ENCODE measurements at places on chromosomes 2 and 18.
A peak's percentile ranks its signal among the peaks of the same experiment; 100 is the strongest.

DNA sequence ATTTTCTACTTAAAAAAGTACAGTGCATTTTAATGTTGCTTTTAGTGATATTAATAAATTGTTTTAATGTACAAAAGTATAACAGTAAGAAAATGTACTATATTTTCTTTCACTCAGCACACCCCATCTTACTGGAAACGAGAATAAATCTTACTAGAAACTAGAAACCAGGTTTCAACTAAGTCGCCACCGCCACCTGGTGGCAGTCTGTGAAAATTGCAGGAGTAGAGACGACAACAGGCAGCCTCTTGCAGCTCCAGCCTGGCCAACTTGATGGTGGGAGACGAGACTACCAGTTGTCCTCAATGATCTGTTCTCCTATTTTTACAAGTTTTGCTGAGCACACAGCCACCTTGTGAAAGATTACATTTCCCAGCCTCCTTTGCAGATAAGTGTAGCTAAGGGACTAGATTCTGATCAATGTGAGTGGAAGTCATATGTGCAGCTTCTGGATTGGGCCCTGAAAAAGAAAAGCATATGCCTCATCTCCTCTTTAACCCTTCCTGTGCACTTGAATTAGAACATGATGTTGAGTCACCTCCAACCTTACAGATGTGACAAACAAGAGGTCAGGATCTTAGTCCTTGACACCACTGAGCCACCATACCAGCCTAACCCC lies 8.7 kb downstream of the OTOF start:
- DNase-seq = peak; percentile 9

DNA sequence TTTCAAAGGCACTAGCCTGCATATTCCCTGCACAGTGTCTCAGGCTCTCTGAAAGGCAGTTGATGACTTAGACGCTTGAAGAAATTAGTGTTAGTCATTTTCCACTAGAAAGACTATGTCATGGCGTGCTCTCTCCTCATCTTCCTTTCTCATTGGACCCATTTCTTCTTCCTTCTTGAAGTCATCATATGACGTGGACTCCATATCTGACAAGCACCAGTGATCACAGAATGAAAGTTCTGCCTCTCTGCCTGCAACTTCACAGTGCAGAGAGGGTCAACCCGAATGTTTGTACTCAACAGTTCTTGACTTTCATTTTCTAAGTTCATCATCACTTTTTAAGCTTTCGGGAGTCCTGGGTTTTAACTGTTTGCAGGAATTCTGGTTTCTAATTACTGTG lies 63.7 kb upstream of the CYRIA start:
- DNase-seq = no peak

- DNase-seq = no peak
Measured at GRCh38 chr2:127953849-127954248, 68.1 kb upstream of the AMMECR1L start.

- DNase-seq = no peak
Measured at GRCh38 chr2:16140771-16141640, 200.7 kb downstream of the MYCN start.

- DNase-seq = no peak
Measured at GRCh38 chr18:13493725-13494124, 232.6 kb downstream of the FAM210A start.

DNA sequence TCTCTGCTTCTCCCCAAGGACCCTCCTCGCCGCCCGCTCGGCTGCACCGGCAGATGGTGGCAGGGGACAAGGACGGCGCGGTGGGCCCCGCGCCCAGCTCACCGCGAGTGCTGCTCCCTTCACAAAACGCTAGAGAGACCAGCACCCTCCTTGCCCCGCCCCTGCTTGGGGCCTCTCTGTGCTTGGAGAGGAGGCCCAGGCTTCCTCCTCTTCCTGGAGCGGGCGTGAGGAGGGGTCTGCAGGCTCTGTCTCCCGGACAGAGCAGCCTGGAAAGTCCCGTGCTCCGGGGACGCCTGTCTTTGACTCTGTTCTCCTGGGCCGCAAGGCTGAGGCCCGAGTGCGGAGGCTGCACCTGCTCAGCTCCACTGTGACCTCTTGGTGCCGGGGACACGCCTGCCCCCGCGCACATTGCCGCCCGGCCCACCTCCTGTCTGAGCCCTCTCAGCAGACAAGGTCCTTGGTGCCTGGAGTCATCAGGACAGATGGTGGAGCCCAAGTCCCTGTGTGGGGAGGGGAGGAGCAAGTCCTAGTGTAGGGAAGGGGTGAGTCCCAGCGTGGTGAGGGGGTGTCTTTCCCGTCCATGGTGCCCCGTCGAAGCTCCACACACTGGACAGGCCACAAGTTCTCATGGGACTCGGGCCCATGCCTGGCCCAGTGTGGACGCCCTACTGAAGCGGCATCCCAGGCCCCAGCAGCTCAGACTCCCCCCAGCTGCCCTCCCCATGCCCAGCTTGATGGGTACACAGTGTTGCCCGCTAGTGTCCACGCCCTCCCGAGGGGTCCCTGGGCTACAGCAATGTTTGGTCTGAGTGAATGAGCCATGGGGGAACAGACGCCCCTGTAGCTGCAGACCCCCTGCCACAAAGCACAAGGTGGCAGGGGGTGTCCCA lies 33.8 kb downstream of the RTP5 start:
- DNase-seq = no peak

- DNase-seq = no peak
Measured at GRCh38 chr18:44602380-44602779, 78.3 kb upstream of the SETBP1 start.

DNA sequence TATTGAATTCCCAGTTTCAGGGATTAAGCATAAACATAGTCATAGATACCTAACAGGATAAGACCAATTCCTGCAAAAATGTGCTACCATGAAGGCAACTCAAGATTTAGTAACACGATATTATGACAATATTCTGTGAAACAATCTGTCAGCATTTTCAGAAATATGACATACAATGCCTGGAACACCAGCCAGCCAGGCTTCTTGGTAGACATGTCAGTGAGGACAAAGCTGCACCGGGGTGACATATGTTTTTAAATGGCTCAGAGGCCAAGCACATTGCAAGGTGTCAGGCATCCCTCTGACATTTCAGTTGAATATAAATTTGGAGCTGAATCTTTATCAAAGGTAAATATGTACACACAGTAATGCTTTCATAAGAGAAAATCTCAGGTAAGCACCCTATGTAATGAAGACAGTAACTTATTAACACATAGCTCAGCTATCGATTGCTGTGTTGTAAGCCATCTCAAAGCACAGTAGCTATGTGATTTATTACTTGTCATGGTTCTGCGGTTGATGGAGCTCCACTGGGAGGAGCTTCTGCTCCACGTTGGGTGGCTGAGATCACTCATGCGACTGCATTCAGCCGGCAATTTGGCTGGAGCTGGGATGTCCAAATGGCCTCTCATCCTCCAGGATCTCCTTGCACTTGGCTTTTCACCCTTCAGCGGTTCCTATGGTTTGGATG lies 31.9 kb upstream of the EML6 start:
- DNase-seq = no peak

DNA sequence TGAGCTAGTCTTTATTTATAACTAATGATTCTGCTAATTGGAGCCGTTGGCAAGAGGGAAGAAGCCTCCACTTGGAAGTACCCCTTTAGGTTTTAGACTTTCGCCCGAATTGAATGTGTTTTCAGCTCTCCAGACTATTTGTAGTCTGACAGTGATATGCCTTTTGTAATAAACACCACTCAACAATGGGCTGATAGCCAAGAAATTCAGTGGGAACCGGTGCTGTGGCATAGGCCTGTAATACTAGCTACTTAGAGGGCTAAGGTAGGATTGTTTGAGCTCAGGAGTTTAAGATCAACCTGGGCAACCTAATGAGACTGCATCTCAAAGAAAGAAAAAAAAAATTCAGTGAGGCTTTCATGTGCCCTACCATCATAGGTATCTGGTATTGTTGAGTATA lies 13.6 kb upstream of the ZSCAN30 start:
- DNase-seq = no peak

GRCh38 chr2:74345272-74345943 lies 2.2 kb upstream of the SLC4A5 start:
- no peak for DNase-seq

GRCh38 chr2:216918088-216918680 lies 58.3 kb upstream of the TNP1 start:
- no peak for DNase-seq

DNA sequence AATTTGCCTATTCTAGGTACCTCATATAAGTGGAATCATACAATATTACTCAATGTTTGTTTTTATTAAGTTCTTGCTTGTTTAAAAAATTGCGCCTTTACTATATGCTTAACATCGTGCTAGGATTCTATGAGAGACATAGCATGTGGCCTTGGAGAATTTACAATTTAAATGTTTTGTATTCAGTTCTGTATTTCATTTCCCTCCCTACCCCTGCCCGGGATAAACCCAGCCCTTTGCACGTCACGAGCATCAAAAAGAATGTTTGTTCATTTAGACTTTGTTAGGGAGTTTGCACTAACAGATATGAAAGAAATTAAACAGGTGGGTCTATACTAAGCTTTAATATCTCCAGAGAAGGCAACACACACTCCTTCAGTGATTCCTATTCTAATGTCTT lies 75.7 kb downstream of the C18orf54 start:
- no peak for DNase-seq

DNA sequence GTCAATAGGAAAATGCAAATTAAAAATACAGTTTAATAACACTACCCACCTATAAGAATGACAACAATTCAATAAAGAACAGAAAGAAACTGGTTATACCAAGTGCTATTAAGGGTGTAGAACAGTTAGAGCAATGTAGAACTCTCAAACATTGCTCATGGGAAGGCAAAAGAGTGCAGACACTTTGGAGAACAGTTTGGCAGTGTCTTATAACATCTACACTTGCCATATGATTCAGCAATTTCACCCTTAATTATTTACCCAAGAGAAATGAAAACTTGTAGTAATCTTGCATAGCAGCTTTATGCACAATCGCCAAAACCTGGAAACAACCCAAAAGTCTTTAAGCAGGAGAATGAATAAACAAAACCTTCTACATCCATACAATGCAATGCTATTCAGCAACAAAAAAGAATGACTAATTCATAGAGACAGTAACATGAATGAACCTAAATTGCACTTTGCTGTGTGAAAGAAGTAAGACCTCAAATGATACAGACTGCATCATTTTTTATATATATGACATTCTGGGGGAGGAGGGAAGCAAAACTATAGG lies 455.2 kb downstream of the THSD7B start:
- no peak for DNase-seq

DNA sequence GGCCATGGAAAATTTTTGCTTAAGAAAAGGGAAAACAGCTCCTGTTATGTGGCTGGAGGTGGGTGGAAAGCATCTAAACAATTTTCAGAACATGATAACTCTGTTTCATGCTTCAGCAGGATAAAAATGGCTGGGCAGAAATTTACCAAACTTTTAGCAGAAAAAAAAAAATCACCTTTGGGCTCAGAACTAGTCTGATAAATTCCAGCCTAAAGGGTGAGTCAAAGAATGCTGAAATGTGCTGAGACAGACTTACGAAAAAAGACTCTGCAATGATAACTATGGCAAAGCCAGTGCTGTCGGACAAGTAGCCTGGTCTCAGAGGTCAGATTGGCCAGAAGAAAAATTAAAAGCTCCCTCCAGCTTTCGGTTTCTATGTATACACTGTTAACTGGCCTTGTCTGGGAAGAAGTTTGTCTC lies 123.6 kb downstream of the LRATD1 start:
- DNase-seq = no peak

GRCh38 chr2:103355287-103355686 lies 593.5 kb downstream of the TMEM182 start:
- no peak for DNase-seq

GRCh38 chr2:49286045-49286444 lies 131.7 kb upstream of the FSHR start:
- no peak for DNase-seq

DNA sequence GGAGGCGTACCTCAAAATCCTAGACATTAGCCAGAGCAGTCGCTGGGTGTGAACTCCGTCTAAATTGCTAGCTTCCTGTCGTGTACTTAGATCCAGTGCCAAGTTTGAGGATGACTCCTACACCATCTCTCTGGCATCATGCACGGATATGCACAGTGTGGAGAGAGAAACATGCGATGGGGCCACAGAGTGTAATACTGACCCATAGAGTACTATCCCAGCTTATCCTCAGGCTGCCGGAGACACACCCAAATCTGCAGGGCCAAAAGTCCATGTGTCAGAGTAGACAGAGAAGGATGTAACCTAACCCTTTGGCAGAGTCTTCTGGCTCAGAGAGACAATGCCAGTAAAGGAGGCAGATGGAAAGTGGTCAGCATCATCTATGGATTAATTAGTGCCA lies 84.2 kb downstream of the ARL4C start:
- DNase-seq = no peak

GRCh38 chr2:129936334-129936934 lies 43.0 kb upstream of the RAB6C start:
- no peak for DNase-seq

DNA sequence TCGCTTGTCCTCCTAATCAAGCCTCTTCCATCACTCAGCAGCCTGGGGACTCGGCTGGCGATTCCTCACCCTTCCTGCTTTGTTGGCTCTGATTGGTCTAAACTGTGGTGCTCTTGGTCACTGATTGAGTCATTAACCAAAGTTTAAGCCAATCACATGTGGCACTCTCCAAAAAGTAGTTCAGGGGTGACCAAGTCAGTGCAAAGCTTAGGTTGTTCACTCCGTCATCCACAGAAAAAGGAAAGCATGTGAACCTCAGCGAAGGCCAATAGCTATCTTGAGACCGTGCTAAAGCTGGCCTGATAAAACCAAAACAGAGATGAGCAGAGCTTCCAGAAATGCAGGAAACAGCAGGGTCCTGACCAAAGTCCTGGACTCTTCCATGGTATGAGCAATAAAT lies 4.9 kb downstream of the ALPK2 start:
- DNase-seq = no peak

- DNase-seq = no peak
Measured at GRCh38 chr2:28398101-28398834, 5.6 kb downstream of the FOSL2 start.

- peak; percentile 33 for DNase-seq
Measured at GRCh38 chr2:147449323-147449991, 395.4 kb upstream of the ACVR2A start.

DNA sequence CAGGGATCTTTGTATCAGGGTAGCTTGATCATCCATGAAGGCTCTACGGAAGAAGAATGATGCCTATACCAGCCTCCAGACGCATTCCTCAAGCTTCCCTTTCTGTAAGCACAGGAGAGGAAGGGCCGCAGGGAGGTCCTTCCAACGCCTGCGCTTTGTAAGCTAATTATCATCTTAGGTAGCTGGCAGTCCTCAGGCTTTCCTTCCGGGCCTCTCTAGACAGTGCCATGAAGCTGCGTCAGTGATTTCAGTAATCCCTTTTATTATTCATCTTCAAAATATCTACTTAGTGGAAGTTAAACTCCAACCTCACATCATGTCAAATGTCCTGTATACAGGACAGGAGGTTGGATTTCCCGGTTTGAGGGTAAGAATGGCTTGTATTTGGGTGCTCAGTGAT lies 92.3 kb downstream of the ETAA1 start:
- no peak for DNase-seq

DNA sequence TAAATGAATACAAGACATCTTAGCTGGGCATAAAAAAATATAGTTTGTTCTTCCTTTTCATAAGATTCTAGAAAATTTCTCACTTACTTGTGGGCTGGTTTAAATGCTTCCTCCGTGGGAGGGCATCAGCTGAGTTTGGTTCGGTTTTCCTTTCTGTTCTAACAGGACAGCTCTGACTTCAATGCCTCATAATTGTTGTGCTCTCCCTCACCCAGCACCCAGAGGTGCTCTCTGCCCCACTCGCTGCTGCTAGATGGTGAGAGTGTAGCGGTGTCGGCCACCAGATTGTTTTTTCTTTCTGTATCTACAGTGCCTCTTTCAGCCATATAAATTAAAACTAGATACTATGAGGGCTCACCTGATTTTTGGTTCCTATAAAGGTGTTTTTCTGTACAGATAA lies 407.2 kb upstream of the CDH7 start:
- no peak for DNase-seq
